A673 (cell line): ENCODE measurements at places on chromosomes 16 and 17.

DNA sequence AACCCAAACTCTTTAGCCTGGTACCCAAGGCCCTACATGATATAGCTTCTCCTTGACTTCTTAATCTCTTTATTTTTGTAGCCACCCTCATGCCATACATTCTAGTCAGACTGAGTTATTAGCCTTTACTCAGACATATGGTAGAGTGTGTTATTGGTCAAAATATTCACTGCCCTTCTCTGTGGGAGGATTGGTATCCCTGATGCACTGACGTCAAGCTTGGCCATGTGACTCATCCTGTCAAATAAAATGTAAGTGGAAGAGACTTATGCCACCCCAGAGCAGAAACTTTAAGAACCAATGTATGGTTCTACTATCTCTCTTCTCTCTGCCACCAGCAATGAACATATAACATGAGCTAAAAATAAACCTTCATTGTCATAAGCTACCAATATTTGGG is 12.2 kb upstream of the BEAN1 start:
- DNase-seq = no peak

DNA sequence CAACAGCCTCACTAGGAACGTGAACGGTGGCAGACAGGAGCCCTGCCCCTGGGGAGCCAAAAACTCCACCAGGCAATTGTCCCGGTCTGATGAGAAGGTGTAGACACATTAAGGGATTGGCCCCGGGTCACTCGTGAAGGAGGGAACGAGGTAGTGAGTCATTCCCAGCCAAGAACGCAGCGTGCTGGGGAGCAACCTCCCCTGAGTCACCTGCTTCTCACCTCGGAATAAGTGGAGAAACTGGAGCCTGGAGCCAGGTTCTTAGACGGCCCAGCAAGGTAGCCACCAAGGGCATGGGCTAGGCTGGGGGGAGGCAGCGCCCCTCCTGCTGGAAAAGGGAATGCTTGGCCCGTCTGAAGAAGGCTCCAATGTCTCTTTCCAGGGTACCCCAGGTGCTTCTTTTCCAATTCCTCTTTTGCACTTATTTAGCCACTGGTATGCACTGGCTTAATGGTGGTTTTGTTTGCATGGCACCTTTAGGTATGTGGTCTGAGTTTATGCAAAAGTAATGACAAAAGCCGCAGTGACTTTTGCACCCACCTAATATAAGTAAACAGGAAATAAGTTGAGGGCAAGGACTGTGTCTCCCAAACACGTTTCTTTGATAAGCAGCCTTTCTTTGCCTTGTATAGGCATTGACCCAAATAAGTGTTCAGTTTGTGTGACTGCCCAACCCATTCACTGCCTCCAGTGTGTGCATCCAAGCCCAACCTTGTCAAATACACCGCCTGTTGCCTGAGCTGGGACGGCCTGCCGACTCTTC is 1.8 kb upstream of the HELZ start:
- no peak for DNase-seq

- no peak for DNase-seq
Measured at GRCh38 chr16:84252184-84252583, 12.4 kb upstream of the KCNG4 start.

DNA sequence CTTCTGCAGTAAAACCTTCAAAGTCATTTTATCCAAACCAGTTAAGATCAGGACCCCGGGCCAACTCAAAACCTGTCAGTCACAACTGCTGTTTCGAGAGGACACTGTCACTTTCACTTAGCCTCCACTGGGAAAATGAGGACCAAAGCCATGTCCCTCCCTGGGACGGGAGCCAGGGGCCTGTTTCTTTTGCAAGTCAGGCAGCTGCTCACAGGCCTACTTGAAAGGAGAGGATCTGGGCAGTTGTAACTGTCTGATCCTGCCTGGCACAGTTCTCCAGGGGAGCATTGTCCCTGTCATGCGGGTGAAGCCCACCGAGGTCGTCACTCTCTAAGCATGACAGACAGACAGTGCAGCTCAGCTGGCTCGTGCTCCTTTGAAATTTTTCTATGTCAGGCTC is 276.2 kb downstream of the NPIPA8 start:
- no peak for DNase-seq

DNA sequence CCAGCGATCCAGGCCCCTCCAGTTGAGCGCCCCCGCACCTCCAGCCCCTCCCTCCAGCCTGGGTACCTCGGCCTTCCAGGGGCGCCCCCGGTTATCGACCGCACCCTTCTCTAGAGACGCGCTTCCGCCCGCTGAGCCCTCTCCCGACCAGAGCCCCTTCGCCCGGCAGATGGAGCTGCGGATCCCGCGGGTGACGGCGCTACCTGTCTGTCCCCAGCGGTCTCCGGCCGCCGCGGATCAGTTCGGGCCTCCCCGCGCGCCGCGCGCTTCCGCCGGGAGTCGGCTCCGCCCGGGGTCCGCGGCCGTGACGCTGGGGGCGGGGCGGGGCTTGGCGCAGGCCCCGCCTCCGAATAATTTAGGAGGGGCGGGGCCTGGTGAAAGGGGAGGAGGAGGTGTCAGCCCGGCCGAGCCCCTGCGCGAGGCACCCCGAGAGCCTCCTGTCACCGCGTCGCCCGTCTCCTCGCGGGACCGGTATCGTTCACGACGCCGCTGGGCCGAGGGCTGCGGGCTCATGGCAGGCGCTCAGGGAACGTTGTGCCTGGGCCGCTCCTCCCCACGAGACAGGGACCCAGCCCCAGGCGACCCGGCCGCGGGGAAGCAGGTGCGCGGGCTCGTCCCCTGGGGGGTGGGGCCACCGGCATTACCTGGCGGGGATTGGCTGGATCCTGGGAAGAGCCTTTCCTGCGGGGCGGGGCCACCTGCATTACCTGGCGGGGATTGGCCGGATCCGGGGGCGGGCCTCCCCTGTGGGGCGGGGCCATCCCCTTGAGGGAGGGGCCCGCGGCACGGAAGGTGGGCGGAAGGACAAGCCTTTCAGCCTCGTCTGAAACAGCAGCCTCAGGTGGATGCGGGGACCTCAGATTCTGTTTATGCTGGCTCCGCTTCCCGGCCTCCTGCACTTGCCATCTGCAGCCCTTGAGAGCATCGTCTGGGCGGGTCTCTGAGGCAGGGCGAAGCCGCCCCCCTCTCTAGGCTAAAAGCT is at the start of gene SPATA2L:
Gene SPATA2L, minus strand, starts transcription at position 281 of the 982 bp plus-strand sequence. CDS start 473 bp downstream, outside the sequence.
- peak; percentile 97 for DNase-seq

GRCh38 chr16:82628711-82629110 is 1.9 kb downstream of the CDH13 start:
- DNase-seq = no peak

DNA sequence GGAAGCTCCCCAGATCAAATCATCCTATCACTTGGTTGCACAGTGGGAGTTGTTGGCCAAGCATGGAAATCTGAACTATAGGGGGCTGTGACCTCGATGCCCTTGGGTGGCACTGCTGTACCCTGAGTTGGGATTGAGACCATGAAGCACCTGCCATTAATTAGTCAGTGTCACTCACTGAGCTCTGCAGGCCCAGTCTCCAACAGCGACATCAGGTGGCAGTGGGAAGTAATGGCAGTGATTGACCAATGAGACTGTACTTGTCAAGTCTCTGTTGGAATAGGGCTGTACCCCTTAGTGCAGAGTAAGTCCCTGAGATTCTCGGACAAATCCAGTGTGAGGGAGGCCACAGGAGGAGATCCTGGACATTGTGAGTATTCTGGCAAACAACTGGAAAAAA is 118.0 kb upstream of the RPL38 start:
- DNase-seq = peak; percentile 11

DNA sequence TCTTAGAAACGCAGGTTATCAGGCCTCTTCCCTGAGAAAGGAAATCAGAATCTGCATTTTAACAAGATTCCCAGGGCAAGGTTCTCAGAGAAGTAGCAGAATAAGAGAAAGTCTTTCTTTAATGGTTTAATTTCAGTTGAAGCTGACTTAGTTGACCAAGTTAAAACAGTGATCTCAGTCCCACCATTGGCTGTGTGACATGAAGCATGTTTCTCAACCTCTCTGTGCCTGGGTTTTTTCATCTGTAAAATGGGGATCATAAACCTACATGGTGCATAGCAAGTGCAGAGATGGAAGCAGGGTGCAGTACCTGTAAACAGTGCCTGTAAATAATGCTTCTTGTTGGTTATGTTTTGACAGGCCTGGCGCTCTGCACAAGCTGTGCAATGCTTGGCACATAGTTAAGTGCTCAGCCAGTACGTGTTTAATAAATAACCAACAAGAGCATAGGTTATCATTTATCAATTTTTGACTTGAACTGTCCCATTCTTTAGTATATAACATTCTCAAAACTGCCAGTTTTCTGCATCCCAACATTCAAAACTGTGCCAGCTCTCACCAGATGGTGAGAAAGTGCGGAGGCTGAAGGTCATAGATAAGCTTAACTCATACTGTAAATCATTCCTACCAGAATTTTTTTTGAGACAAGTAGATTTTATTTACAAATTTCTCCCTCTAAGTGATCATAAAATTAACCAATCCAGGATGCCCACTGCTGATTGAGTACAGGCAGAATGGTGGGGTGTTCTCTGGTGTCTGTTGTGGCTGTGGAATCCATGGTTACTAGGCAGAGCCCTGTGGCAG is 6.9 kb downstream of the C17orf67 start:
- no peak for DNase-seq

DNA sequence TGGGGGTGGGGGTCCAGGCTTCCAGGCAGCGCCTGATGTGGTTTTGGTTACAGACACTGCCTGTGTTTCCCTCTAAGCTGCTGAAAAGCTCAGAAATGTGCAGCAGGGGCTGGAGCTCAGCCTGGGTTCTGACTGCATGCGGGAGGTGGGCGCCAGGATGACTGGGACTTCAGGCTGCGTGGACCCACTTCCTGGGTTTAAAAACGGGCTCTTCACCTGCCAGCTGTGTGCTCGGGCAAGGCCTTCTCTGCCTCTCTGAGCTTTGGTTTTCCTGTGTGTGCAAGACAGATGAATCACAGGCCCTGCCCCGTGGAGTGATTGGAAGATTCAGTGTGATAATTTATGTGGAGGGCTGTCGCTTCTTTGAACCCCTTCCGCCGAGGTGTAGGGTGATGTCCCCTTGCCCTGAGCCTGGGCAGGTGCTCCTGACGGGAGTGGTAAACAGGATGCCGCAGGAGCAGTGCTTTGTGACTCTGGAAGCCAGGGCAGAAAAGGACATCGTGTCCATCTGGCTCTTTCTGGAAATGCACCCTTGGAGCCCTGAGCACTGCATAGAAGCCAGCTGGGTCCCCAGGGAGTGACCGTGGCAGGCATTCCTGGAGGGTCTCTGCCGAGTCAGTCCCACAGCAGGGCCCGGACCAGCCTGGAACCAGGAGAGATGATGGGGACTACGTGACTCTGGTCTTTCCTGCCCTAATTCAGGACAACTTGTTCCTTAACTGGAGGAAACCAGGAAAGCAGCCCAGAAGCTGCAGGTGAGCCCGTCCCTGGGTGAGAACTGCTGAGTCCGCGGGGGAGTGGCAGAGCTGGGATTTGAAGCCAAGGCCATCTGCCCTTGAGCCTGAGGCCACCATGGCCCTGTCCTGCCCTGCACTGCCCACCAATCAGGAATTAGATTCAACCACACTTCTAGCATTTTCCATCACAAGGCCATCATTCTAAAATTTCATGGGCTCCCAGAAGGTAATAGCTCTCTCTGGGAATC is 28.5 kb upstream of the SLC7A5 start:
- no peak for DNase-seq

DNA sequence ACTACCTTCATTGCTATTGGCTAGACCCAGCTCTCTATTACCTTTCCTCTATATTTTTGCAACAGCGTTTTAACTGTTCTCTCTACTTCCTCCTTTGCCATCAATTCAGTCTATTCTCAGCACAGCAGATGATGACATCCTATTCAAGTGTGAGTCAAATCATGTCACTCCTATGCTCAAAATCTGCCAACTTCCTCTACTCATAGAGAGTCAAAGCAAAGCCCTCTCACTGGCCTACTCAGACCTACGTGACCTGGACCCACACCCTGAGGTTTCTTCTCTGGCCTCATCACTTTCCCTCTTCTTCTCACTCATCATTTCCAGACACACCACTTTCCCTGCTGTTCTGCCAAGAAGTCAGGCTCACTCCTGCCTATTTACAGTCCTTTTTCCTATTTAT is 289.0 kb upstream of the AXIN2 start:
- no peak for DNase-seq

DNA sequence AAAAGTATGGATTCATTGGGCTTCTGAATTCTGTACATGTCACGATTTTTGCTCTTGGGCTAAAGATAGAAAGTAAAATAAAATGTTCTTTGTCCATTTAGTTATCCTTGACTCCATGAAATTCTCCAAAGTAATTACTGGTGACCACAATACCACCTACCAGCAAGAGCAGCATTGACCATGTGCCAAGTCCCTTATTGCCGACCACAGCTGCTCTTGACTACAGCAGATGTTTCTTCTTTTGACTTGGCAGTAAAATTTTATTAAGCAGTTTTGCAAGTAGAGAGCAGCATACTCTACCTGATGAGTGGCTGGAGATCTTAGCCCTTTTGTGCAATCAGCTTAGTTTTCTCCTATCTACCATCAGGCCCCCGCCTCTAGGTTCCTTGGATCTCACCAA is 152.2 kb upstream of the TBX2 start:
- no peak for DNase-seq

DNA sequence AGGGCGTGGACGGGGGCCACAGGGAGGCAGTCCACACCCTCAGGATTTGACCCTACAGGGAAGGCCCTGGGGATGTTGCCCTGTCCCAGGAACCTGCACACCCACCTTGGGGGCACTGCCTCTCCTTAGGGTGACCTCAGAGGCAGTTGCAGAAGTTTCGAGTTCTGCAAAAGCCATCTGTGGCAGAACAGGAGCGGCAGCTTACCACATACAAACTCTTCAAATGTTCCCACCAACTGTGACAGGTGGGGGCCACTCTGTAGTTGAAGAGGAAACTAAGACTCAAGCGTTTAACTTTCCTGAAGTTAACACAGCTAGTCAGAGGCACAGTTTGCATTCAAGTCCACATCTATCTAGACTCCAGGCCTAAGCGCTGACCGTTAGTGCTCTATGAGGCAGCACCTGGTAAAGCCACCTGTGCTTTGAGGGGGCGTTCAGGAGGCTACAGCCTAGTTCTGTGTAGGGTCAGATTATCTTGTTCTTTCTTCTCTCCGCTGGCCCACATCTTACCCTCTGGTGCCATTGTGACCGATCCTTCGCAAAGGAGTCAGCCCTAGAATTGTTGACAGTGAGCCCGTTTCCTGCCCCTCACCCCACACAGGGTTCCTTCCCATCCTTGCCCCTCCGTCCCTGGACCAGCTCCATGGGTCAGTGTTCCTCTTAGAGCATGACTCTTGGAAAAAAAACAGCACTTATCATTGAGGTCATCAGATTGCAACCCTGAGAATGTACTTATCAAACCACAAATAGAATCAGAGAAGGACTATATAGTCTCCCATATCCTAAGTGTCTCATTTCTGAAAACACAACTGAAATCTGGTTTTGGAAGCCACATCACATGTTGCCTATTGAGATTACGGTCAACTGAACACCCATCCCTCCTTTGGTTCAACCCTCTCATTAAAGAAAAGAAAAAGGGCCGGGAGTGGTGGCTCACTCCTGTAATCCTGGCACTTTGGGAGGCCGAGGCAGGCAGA is 45.4 kb downstream of the CDH1 start:
- DNase-seq = no peak
